ENCODE measurements at places on chromosomes 1 and 21.

DNA sequence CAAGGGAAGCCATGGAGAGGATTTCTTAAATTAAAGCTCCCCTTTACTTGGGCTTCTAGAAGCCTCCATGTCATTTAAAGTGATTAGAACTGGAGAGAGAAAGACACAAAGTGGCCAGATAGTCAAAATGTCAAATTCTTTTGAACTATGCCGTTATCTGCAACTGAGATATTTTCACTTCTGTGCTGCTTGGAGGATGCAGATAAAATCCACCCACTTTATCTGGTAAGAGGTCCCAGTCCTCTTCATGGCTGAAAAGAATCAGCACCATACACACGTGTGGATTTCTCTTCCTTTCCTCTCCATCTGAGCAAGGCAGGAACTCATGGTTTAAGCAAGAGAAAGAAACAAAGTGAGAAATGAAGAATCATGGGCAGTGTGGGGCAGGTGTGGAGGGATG, 276.9 kb upstream of the RUNX1 start:
- no peak for DNase-seq

- no peak for DNase-seq
Observed at GRCh38 chr1:109918671-109919070, 8.0 kb downstream of the CSF1 start.

GRCh38 chr1:38840281-38840680, 19.3 kb downstream of the RRAGC start:
- DNase-seq = no peak

DNA sequence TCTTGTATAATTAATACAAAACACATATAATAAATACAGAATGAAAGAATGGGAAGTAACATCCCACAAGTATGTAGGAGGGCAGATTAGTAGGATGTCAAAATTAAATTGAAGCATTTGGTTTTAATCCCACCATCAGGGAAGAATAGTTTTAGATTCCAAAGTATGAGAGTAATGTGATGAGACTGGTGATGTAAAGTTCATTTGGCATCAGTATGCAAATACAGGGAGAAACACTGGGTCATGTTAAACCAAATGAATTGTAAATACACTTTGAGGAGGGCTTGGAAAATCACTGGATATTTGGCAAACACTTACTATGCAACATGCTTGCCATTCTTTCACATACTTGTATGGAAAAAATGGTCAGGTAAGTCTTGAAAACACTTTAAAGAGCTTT, 358.8 kb downstream of the DPYD start:
- no peak for DNase-seq

DNA sequence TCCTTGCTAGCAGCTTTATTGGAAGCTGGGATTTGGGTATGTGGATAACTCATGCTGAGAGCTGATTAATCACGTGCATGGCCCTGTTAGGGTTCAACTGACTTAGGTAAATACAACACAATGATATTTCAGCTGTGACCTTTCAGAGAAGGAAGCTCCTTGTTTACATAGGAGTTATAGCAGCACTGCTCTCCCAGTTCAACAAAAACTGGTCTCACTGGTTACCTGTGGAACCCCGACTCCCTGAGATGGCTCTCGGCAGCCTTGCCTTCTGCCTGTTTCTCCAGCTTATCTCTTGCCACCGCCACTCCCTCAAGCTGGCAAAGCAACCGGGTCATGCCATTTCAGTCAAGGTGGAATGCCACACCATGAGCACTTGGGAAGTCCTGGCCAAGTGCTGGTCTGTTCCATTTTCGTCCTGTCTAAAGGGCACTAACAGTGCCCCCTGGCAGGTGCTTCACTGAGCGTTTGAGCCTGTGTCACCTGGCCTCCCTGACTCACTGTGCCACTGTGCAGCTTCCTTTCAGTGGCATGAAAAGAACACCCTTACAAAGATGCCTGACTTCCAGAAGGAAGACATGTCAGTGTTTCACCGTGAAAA, 31.6 kb downstream of the DOP1B start:
- peak; percentile 24 for DNase-seq

DNA sequence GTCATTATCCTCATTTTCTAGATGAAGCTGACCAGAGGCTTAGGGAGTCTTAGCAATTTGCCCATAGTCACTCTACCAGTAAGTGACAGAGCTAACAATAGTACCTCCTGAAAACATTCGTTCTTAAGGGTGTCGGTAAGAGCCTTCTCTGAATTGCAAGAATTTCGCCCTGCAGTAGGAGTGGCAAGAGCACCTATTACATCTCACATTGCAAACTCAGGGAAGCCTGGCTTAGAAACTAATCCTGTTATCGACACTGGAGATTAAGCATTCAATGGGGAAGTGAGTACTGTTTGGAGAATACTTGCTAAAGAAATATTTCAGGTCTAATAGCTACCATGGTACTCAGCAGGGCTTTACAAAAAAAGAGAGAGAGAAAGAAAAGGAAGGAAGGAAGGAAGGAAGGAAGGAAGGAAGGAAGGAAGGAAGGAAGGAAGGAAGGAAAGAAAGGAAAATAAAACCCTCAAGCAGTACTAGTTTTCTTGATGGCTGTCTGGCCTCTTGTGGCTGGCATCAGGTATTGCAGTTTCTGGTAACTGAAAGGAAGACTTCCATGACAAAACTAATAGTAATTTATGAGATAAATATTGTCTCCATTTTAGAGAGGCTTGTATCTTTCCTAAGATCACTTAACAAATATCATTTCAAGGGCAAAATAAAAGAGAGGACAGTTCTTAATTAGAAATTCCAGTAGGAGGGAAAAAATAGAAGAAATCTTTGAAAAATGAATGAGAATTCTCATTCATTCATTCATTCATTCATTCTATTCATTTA, 10.4 kb downstream of the C1orf226 start:
- DNase-seq = no peak

GRCh38 chr1:41833519-41834000, 85.2 kb downstream of the HIVEP3 start:
- DNase-seq = no peak

DNA sequence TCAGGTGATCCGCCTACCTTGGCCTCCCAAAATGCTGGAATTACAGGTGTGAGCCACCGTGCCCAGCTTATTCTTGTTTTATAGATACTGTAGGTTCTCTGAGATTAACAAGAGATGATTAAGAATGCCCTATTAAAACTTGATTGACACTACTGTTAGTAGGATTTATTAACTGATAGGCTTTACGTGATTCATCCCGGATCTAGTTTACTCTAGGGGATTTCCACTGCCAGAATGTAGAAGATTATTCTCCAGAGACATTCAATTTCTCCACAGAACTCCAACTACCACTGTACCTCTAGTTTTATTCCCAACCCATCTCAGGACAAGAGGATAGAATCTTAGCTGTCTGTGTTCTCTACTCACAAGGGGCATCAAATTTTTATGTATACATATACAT, 26.3 kb upstream of the RBM34 start:
- no peak for DNase-seq

- DNase-seq = no peak
Observed at GRCh38 chr1:6948416-6948815, 163.2 kb downstream of the CAMTA1 start.

- DNase-seq = no peak
Observed at GRCh38 chr1:230289350-230289644, 136.8 kb downstream of the PGBD5 start.

- DNase-seq = no peak
Observed at GRCh38 chr1:115505148-115505571, 136.6 kb upstream of the VANGL1 start.

DNA sequence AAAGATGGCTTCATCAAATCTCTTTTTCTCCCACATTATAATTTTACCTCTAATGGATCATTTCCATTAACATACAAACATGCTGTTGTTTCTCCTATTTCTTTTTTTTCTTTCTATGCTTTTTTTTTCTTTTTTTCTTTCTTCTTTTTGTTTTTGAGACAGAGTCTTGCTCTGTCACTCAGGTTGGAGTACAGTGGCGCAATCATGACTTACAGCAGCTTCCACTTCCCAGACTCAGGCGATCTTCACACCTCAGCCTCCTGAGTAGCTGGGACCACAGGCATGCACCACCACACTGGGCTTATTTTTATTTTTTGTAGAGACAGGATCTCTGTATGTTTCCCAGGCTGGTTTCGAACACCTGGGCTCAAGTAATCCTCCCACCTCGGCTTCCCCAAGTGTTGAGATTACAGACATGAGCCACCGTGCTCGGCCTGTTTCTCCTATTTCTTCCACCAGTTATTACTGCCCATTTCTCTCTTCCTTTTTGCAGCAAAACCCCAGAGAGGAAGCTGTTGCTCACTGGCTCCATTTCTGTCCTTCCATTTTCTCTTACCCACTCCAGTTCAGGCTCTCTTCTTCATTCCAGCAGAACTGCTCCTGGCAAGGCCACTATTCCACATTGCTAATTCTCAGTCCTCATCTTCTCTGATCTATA, 32.1 kb upstream of the OPRD1 start:
- DNase-seq = no peak

DNA sequence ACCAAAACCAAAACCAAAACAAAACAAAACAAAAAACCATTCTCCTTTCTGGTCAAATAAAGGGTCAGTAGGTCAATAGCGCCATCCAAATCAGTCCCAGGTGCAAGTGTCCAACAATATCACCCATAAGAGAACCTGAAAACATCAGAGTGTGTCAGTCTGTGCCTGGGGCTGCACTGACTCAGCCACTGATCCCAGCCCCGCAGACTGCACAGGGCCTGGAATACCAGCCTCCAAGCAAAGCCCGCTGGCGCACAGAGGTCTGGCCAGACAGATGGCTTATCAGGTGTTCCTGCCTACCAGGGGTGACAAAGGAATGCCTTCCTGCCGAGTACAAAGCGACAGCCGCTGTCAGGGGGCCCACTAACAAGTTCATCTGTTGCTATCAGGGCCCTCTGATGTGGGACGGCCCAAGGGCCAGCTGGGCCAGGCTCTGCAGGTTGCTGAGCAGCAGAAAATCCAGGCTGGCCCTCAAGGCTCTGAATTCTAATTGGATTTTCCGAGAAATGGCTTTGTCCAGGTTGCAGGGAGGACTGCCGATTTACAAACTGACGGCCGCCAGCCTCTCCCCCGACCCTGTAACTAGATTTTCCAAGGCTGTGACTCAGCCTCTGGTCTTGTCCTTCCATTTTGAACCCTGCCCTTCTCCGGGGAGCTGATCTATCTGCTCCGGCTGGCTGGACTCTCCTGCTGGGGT, 13.7 kb upstream of the TMEM51 start:
- no peak for DNase-seq

DNA sequence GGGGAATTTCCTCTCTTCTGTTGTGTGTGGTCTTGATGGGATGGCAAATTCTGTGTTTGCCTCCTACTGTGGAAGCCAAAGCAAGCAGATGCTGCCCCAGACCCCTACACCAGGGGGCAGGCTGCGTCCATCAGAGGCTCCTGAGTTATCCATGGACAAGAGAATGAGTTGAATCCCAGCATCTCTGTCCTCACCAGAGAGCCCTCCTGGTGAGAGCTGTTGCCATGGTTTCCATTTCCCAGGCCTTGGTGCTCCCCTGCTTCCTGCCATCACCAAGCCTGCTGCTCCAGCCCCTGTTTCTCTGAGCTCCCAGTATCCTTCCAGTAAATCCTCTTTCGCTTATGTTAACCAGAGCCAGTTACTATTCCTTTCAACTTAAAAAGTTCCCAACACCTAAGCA, 20.4 kb upstream of the GNG12 start:
- peak; percentile 52 for DNase-seq

DNA sequence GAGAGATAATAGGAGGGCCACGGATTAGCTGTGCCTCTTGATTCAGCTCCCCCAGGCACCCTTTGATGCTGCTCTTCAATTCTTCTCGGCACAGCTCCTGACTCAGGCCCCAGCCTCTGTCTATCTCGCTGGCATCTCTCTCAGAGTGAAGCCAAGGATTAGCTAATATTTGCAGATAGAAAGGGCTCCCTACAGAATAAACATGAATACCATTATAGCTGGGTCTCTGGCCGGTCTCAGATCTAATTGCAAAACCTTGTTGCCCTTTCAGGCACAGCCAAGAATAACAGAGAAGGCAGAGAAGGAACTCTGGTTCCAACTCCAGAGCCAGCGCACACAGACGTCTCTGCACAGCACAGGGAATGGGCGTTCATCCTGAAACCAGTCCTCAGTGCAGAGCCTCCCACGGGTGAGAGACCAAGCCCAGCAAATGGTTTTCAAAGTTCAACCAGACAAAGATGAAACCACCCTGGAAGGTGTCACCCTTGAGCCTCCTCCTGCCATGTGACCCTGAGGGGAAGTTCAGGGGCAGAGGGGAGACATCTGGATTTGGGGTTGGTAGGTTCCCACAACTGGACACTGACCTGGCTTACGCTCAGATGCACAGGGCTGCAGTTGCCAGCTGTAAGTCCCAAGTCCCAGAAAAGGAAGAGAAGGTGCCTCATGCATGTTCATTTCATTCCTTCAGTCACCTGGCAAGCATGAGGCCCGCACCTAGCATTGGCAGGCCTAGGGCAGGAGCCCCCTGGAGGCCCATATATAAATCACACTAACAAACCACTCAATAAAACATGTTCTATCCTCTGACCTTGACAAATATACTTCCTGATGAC, 394.0 kb downstream of the NPHP4 start:
- no peak for DNase-seq

- no peak for DNase-seq
Observed at GRCh38 chr1:233144434-233144833, 151.1 kb downstream of the PCNX2 start.

DNA sequence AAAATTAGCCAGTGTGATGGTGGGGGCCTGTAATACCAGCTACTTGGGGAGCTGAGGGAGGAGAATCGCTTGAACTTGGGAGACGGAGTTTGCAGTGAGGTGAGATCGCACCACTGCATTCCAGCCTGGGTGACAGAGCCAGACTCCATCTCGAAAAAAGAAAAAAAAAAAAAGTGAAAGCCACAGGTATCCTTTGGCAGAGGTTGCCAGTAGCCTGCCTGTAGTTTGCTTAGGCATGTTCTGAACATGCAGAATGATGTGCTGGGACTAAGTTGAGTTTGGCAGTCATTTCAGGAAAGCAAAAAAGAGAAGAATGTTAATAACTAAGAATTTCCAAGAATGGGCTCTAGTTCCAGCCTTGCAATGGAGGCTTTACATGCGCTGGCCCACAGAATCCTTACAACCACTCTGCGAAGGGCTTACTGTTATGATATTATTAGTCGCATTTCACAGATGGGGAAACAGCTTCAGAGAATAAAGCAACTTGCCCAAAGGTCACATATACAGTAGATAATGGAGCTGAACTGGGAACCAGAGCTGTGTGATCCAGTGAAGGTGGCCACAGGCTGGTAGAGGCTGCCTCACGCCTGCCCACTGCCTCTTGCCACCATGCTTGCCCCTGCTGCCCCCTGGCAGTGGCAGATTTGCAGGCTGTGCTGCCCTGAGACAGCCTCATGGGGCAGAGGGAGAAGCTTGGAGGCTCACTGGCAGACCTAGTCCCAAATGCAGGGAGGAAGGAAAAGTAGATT, 66.5 kb upstream of the LYST start:
- DNase-seq = peak; percentile 57

DNA sequence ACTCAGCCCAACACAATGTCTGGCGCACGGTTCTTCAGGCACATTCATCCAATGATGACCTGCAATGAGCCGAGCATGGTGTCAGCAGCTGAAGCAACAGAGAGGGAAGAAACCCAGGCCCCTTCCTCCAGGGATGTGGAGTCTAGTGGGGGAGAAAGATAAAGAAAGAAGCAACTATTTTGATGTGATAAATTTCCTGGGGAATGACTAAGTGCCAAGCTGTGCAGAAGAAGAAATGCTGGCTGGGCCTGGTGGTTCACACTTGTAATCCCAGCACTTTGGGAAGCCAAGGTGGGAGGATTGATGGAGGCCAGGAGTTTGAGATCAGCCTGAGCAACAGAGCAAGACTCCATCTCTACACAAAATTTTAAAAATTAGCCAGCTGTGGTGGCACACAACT, 561.8 kb downstream of the KIF26B start:
- DNase-seq = no peak

- DNase-seq = no peak
Observed at GRCh38 chr21:45522381-45522780, 19.9 kb downstream of the SLC19A1 start.

GRCh38 chr1:119472819-119473175, 34.2 kb upstream of the HSD3B1 start:
- DNase-seq = no peak
